CD4-positive, alpha-beta T cell treated with Interleukin-21 for 1 hour (primary cell): ENCODE measurements at places on chromosomes 5 and 9.

- DNase-seq, result no peak
These were observed 2.6 kb upstream of the SLC25A51 start for GRCh38 chr9:37906312-37907239.

DNA sequence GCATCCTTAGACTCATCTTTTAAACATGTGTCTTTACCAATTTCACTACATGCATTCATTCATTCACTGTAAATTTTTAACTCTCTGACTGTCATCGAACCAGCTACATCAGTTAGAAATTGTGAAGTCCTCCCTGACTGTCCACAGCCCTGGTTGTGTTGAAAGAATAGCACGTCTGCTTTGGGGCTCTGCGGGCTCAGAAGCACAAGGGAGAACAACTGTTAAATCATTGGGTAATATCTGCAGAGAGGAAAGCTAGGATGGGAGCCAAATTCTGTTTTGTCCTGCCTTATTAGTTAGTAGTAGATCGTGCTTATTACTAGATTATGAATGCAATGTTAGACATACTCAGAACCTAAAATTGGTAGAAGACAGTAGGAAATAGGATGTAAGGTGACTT is 26.3 kb upstream of the FAM120AOS start:
- DNase-seq, result no peak

- DNase-seq, result no peak
These were observed 2.5 kb upstream of the LMX1B start for GRCh38 chr9:126611193-126611591.

DNA sequence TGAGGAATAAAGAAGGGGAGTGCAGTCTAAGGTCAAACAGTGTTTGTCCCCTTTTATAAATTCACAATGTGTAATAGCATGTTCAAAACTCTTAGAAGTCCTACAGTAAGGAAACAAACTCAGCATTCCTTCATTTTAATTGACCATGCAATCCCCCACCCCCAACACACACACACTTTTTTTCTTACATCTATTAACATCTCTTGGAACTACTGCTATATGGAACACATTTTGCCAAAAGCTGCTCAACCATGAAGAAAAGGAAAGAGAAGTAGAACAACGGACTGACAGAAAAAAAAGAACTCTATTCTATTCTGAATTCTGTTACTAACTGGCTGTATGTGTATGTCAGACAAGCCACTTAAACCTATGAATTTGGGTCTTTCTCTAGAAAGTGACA is 2.8 kb upstream of the CTNNAL1 start:
- no peak for DNase-seq

DNA sequence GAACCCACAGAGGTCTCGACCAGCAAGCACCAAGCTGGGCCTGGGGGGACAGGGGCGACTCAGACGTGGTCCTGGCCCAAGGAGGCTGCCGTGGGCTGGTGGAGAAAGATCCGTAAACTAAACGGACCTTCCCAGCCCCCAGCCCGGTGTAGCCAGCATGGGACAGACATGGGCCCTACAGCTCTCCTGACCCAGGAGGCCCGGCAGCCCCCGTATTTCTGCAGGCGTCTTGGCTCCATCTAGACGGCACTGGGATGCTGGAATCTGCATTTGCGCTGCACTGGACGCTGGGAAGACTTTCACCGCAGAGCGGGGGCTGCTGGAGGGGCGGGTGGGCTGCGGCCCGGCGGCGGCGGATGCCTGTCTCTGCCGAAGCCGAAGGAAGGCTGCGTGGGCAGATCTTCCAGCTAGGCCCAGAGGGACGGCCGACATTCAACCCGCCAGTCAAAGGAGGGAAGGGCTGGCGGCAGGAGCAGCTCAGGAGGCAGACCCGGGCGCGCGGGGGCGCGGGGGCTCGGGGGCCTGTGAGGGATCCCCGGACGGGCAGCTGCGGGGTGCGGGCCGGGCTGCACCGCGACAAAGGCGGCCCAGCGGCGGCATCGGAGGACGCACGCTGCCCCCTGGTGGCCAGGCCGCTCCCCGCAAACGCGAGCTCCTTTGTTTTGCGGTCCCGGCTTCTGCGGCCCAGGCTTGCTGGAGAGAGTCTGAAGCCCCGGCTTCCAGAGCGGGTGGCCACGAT is 266.2 kb downstream of the NSG2 start:
- DNase-seq, result peak; percentile 41

GRCh38 chr5:179268399-179268952 is 76.8 kb downstream of the ADAMTS2 start:
- no peak for DNase-seq

DNA sequence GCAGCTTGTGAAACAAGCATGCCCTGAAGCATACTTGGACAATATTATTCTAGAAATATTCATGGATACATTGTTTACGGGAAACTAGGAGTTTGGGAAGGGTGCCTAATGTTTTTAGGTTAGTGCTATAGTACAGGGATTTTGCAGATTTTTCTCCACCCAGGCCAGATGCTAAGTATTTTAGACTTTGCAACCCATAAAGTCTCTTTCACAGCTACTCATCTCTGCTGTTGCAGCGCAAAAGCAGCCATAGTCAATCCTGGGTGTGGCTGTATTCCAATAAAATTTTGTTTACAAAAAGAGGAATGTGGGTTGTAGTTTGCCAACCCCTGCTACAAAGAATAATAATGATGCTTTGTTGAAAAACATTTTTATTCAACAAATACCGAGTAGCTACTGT is 106.2 kb downstream of the CEMIP2 start:
- DNase-seq, result no peak

GRCh38 chr5:14364096-14364495 is 217.5 kb upstream of the OTULINL start:
- peak; percentile 27 for DNase-seq

- DNase-seq, result no peak
These were observed 32.4 kb downstream of the C9 start for GRCh38 chr5:39331861-39332381.

GRCh38 chr9:2620919-2621721 is 467 bp upstream of the VLDLR start:
- DNase-seq, result peak; percentile 20

DNA sequence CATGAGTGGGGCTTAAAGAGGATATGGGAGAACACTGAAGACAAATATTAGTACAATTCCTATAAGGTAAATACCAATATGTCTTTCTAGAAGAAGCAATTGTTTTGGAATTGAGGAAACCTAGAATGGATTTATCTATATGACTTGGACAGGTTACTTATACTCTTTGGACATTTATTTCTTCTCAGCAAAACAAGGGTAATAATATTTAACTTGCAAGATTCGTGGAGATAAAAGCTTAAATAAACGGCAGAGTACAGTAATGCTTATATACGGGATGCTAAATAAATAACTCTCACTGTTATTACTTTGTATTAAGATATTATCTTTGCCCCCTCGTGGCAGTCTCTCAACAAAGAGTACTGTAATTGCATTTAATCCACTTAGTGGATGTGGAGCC is 8.6 kb downstream of the DMRTA1 start:
- DNase-seq, result no peak

DNA sequence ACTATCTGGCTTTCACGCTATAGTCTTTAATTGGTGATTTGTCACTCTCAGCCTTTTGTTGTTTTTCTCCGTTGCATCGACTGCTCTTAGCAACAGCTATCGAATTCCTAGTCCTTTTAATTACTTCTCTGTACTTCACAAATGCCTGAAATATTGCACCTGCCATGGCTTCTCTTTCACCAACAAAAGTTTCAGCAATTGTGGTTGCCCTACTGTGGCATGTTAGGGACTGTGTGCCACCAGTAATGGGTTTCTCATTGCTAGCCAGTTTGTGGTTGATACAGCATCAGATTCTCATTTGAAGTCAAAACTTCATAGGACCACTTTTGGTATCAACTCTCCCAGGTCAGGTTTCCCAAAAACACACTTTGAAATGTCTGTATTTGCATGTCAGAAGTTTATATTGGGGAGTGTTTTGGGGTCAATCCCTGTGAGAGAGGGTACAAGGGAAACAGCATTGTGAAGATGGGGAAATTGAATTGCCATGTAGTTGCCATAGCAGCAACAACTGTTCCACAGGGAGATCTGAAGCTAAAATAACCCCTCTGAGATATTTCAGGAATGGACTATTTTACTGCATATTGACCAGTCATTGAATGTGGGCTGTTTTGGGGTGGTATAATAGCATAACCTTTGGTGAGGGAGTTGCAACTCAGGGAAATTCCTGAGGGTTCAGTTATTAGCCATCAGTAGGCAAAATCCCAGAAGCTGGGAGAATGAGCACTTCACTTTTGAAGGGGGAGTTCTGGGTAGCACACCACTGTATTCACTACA is 99.2 kb downstream of the WDR70 start:
- DNase-seq, result no peak
